ENCODE measurements at places on chromosomes 7 and 10. TPM values are rescaled to one million over a fixed set of nuclear protein-coding genes. Genes with fewer than 3 reads are reported as not detected.

DNA sequence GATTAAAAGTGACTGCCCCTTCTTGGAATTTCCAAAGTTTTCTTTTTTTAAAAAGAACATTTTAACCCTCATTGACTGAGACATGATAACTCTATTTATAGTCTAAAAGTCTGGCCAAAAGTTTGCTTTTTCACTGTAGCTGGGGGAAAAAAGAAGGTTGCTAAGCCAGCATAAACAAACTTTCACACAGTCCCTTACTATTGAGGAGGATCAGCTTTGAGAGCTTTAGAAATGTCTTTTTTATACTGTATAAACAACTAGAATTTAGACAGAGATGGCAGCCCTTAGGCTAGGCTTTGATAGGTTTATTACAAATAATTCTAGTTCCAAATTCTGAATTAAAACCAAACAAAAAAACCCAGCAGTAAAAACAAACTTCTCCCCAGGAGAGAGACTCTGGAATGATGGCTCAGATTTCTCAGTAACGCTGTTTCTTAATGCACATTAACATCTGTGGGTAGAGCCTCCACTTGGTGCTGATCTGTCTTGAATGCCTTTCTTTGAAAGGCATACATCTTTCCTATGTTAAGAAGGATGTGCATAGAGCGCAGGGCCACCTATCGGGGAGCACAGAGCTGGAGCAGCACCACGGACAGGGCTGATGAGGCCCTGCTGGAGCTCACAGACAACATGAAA is 100.9 kb upstream of the PDLIM1 start:
- H3K36me3 ChIP-seq = peaks cover 59% of the 10 kb centered on the region
- peaks cover 45% of the 10 kb centered on the region for H3K4me1 ChIP-seq
- no peak for DNase-seq
- H3K27ac ChIP-seq = peak overlapping the region; percentile 95

Gene ZNF655
- 41.2 TPM for polyA plus RNA-seq

DNA sequence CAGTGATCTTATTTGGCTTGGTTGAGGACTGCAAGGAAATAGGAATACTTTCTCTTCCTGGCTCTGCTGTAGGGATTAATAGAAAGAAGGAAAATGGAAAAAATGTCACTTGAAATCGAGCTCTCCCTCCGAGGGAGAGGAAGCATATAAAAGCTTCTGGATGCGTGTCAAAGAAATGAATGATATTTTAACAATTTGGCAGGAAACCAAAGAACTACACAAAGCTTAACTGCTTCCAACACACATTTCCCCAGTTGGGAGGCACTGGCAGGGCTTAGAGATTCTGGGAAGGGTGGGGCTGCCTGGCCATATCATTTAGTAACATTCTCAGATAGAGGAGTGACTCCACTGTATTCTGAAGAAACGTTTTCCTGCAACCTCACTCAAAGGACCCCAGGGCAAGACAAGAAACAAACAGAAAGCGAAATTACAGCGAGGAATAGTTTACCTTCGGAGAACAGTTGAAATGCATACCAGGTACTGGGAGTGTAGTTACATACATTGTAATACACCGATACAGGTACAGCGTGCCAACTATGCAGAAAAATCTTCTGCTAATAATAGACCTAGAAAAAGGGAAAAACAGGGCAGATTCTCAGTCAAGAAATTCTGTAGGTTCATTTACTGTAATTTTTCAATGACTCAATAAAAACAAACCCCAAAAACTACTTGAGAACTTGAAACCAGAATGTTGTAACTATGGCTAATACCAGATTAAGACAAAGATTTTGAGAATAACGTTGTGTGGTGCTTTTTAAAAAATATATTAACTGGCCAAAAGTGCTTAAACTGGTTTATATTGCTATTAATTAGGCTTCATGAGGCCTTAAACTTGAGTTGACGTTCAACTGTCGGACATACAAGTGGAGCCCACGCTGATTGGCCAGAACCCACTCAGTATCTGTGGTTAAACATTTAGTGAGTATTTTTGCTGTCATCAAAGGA is 75.7 kb upstream of the ASAH2 start:
- H3K4me3 ChIP-seq = no peak overlapping the region
- H3K27ac ChIP-seq = peak overlapping the region; percentile 65
- peak; percentile 77 for DNase-seq
- H3K27me3 ChIP-seq = no peaks in the 10 kb centered on the region
- no peaks in the 10 kb centered on the region for H3K36me3 ChIP-seq

Gene ASZ1
- polyA plus RNA-seq = not detected

GRCh38 chr7:92421676-92422435 is 25.4 kb upstream of the GATAD1 start:
- DNase-seq = no peak
- H3K4me3 ChIP-seq = no peak overlapping the region
- no peak overlapping the region for H3K27ac ChIP-seq

DNA sequence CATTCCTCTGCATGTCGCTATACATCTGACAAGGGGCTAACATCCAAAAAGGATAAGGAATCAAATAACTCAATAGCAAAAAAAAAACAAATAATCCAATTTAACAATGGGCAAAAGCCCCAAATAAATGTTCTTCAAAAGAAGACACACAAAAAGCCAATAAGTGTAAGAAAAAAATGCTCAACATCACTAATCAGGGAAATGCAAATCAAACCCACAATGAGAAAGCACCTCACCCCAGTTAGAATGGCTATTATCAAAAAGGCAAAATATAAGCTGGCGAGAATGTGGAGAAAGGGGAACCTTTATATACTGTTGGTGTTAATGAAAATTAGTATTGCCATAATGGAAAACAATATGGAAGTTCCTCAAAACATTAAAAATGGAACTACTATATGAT is 14.3 kb downstream of the ARHGAP12 start:
- H3K4me1 ChIP-seq = peaks cover 57% of the 10 kb centered on the region
- H3K27ac ChIP-seq = no peak overlapping the region
- H3K4me3 ChIP-seq = no peak overlapping the region
- no peak for DNase-seq
- no peaks in the 10 kb centered on the region for H3K27me3 ChIP-seq

Gene ABCB4
- polyA plus RNA-seq = not detected

- H3K36me3 ChIP-seq = no peaks in the 10 kb centered on the region
- H3K4me1 ChIP-seq = no peaks in the 10 kb centered on the region
- peak; percentile 56 for DNase-seq
- H3K27me3 ChIP-seq = peaks cover 4% of the 10 kb centered on the region
These were observed 254.5 kb upstream of the RNF32 start for GRCh38 chr7:156386097-156386496.

Gene BAIAP2L1
- 28.1 TPM for polyA plus RNA-seq

- H3K27ac ChIP-seq = peak overlapping the region; percentile 96
- H3K27me3 ChIP-seq = no peaks in the 10 kb centered on the region
- H3K4me1 ChIP-seq = peaks cover 33% of the 10 kb centered on the region
- peak; percentile 58 for DNase-seq
These were observed 43.4 kb downstream of the LDB3 start for GRCh38 chr10:86711513-86712316.

GRCh38 chr10:34024693-34025425 is 690.4 kb upstream of the NRP1 start:
- H3K4me1 ChIP-seq = peaks cover 3% of the 10 kb centered on the region
- no peak overlapping the region for H3K27ac ChIP-seq
- H3K36me3 ChIP-seq = no peaks in the 10 kb centered on the region
- H3K4me3 ChIP-seq = no peak overlapping the region

Gene EBF3
- polyA plus RNA-seq = 0.19 TPM

GRCh38 chr7:6286486-6286885 is 14.1 kb upstream of the CYTH3 start:
- no peak overlapping the region for H3K4me3 ChIP-seq
- DNase-seq = no peak
- H3K4me1 ChIP-seq = no peaks in the 10 kb centered on the region
- H3K36me3 ChIP-seq = no peaks in the 10 kb centered on the region
- H3K27ac ChIP-seq = no peak overlapping the region

DNA sequence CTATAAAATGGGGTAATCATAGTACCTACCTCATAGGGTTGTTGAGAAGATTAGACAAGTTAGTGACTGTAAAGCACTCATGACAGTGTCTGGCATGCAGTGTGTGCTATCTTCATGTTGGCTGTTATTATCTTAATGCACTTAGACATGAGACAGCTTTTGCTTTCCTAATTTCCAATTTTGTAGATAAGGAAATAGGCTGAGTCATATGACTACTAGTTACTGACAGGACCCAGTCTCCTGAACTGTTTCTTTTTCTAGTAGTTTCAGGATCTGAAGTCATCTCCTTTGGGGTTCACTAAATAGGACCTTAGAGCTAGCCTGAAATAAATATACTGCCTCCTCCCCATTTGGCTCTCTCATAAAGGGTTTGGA is 74.2 kb downstream of the SNX10 start:
- no peak overlapping the region for H3K4me3 ChIP-seq
- H3K4me1 ChIP-seq = peaks cover 5% of the 10 kb centered on the region
- H3K36me3 ChIP-seq = no peaks in the 10 kb centered on the region
- no peak overlapping the region for H3K27ac ChIP-seq
- no peak for DNase-seq

DNA sequence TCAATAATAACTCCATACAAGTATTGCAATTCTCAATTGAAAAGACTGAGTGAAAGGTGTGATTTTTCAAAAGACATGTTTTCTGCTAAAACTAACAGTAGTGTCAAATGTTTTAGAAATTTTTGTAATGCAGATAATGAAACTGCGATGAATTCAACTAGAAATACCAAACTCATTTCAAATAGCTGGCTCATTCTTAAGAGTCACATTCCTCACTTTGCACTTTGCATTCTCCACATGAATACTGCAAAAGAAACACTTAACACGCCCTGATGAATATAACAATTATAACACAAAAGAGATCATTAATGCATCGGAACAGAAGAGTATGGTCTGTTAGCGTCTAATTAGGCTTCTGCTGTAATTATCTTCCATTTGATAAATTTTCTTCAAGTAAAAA is 15.5 kb upstream of the TSPAN12 start:
- no peaks in the 10 kb centered on the region for H3K36me3 ChIP-seq
- no peak for DNase-seq
- H3K4me3 ChIP-seq = no peak overlapping the region
- no peak overlapping the region for H3K27ac ChIP-seq
- no peaks in the 10 kb centered on the region for H3K4me1 ChIP-seq

DNA sequence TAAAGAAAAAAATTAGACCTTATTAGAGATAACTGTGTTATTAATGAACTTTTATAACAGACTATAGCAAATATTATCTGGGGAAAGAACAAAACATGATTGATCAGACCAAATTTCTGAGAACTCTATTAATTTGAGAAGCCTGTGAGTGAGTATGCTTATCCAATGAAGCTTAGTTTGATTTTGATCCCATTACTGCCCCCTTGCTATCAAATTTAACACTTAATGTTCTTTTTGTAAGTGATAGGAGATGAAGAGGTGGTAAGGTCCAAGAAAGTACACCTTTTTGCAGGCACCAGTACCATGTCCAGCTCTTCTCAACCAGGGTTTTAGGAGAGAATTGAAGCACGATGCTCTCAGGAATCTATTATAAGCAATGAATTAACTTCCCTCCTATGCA is 49.9 kb downstream of the ZNF365 start:
- no peak for DNase-seq
- no peaks in the 10 kb centered on the region for H3K27me3 ChIP-seq
- H3K27ac ChIP-seq = no peak overlapping the region

Gene MAP3K8
- polyA plus RNA-seq = 6.7 TPM
